ENCODE measurements at places on chromosomes 2 and 18. TPM values are rescaled to one million over a fixed set of nuclear protein-coding genes. Genes with fewer than 3 reads are reported as not detected.
A peak's percentile ranks its signal among the peaks of the same experiment; 100 is the strongest.

EMX1 gene
- total RNA-seq, result not detected

- DNase-seq, result no peak
These were observed 44.9 kb upstream of the TAF4B start for GRCh38 chr18:26181343-26181826.

DPP4 gene
- not detected for total RNA-seq

DNA sequence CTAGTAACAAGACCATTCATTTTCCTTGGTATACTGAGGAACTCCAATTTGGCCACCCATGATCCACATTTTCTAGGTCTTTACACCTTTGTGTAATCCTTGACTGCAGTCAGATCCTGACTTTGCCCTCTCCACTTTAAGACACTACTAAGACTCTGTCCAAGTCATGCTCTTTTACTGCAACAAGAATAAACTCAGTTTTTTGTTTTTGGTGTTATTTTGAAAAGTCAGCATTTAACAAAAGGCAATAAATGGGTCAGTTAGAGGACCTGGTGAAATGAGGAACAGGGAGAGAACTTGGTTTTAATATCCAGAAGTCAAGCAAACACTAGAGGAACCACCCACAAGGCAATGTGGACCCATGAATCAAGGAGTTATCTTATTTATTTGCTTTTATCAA, 252.2 kb upstream of the RBBP8 start:
- no peak for DNase-seq

CCDC138 gene
- 3.5 TPM for total RNA-seq

- DNase-seq, result no peak
These were observed 52.6 kb downstream of the ATIC start for GRCh38 chr2:215364157-215365155.

GRCh38 chr2:64455545-64455944, 1.6 kb downstream of the LGALSL start:
- DNase-seq, result peak; percentile 45

DNA sequence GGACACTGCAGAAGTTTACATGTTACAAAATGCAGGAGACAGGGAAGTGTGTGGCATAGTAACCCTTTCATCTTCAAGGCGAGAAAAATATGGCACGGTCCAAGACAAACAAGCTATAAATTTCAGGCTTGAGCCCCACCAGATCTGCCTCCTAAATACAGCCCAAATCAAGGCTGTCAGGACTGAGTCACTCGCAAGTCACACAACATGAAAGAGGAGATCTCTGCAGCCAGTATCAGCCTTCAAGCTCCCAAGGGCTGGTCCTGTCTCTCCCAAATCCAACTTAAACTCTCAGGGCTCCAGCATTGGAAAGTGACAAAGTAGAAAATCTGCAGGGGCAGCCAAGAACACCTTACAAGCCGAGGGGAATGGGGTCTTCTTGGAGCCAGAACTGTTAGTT, 106.3 kb upstream of the GATA6 start:
- no peak for DNase-seq

ZNF142 gene
- total RNA-seq, result 33.7 TPM

RNU2-63P gene
- total RNA-seq, result 9.1 TPM

ATF2 gene
- 58.5 TPM for total RNA-seq

UGT1A5 gene
- total RNA-seq, result not detected

TMEM247 gene
- total RNA-seq, result not detected

DNA sequence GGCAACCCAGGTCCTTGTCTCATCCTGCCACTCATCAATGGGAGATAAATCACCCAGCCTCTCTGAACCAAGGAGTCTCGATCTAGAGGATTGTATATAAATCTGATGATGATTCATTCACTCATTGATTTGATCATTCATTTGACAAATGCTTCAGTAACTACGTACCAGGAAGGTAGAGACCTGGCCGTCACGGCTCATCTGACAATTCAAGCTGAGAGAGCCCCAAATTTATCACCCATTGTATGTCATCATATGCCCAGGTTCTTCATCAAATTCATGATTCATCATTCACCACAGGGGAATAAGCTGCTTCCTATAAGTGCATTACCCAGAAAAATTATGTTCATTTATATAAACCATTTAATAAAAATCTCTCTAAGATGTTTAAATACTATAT, 116.9 kb downstream of the FAM161A start:
- no peak for DNase-seq

GBX2 gene
- total RNA-seq, result not detected

DNA sequence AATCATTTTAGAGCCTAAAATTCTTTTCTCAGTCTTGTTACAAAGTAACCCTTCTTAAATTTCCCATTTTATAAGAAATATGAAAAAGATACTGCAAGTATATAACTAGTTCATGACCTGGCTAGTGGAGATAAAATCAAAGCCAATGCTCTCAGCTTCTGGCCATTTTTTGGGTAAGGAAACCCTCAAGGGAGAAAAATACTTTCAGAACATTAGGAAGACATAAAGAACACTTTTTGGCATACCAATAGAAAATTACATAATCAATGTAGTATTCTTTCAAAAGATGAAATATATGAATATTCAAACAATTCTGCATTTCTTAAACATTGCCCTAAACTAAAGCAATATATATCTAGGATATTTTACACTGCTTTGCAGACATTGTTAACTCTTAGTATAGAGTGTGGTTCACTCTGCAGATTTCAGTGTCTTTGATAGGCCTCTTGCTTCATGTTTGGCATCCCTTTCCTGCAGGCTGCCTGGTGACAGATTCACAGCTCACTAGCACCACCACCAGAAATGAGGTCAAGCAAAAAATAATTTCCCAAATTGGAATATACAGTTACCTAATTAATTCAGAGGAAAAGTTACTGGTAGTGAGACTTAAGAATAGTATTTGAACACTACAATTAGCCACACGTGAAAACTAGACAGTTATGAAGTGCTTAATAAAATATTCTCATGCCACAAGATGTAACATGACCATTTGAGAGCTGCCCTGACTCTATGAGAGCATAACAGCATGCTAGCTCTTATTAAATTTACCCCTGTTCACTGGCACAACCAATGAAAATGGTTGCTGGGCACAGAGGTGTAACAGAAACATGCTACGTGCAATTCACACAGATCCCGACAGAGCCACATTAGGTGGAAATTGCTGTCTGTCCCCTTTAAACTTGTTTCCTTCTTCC, 36.0 kb downstream of the PAIP2B start:
- DNase-seq, result peak; percentile 43

MFSD2B gene
- not detected for total RNA-seq

- DNase-seq, result no peak
These were observed 4.7 kb downstream of the IMP4 start for GRCh38 chr2:130347220-130347925.

DNA sequence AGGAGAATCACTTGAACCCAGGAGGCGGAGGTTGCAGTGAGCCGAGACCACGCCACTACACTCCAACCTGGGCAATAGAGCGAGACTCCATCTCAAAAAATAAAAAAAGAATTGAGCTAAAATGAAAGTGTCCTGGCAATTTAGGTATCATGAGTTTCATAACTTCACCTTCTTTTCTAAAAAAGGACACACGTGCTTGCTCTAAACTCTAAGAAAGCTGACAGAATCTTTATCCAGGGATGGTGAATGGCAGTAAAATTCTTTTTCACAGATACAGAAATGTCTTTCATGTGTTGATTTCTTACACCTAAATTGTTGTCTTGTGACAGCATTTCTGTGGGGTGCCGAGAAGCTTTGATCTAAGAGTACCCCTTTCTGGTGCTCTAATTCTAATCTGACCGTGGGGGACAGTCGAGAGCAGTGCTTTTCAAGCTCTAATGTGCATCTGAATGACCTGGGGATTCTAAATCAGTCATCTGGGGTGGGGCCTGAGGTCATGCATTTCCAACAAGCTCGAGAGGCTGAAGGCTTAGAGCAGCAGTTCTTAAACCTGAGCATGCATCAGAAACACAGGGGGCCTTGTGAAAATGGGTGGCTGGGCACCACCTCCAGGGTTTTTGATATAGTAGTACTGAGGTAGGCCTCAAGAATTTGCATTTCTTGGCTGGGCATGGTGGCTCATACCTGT, 42.1 kb upstream of the REL start:
- no peak for DNase-seq

TEX44 gene
- not detected for total RNA-seq

GRCh38 chr2:14960686-14961324, 328.3 kb downstream of the LRATD1 start:
- DNase-seq, result peak; percentile 88

- no peak for DNase-seq
These were observed 82.0 kb downstream of the STK39 start for GRCh38 chr2:168165397-168165796.

All from MCF 10A (cell line).